Stimulated activated CD8-positive, alpha-beta memory T cell treated with anti-CD3 and anti-CD28 coated beads, Interleukin-4, amount 100 ng/mL, for 4 hours (primary cell): ENCODE measurements at places on chromosomes 7 and 10.

GRCh38 chr7:23293500-23294073, 5.6 kb upstream of the MALSU1 start:
- no peak for DNase-seq

GRCh38 chr7:94590526-94591162, 65.3 kb downstream of the SGCE start:
- DNase-seq: no peak

- no peak for DNase-seq
These were observed 37.8 kb upstream of the SEM1 start for GRCh38 chr7:96747418-96747940.

DNA sequence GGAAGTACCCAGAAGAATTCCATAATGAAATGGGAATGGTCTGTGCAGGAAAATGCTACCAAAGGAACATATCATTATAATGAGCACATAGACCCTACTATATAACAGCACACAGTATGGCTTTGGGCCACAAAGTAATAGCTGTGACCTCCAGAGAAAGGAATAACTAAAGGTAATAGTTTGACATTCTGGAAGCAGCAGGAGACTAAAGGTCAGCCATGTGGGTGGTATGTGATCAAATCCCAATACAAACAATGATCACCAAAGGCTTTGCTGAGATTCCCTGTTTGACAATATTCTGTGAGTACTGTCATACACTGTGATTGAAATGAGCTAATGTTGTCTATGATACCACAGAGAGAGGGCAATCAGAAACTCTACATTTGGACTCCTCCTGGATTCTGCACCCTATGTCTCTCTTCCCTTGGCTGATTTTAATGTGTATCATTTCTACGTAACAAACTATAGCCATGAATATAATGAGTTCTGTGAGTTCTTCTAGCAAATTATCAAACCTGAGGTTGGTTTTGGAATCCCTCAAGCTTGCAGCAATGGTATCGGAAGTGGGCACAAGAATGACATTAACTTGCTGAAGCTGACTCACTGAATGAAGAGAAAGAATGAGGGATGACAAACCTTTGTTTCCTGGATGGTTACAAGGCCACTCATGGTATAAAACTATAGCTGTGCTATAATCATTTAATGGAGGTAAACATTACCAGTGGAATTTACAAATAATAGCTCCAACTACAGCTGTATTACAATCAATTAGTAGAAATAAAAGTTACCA, 99.6 kb downstream of the JMJD1C start:
- no peak for DNase-seq

DNA sequence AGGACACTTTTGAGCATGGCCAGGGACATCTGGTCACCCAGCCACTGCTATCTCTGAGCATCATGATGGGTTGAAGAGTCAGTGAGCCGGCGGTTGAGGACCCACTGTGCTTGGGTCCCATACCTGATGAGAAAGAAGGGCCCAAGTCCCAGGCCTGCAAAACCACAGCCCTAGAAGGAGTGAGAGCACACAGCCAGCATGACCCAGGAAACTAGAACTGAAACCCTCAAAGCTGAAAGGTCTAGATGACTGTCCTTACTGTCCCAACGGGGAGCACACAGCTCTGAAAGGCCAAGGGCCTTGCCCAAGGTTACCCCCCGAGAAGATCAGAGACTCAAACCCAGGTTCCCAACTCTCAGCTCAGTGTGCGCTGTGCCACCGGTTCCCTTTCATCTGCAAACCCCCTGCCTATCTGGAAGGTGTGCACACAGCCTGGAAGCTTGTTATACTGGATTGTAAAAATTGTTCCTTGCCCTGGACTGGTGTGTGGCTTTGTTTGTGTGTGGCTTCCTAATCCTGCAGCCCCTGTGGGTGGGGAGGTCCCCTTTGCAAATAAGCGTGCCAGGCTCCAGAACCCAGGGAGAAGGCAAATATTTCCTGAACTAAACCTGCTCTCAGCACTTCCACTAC, 22.6 kb upstream of the PSAP start:
- no peak for DNase-seq

DNA sequence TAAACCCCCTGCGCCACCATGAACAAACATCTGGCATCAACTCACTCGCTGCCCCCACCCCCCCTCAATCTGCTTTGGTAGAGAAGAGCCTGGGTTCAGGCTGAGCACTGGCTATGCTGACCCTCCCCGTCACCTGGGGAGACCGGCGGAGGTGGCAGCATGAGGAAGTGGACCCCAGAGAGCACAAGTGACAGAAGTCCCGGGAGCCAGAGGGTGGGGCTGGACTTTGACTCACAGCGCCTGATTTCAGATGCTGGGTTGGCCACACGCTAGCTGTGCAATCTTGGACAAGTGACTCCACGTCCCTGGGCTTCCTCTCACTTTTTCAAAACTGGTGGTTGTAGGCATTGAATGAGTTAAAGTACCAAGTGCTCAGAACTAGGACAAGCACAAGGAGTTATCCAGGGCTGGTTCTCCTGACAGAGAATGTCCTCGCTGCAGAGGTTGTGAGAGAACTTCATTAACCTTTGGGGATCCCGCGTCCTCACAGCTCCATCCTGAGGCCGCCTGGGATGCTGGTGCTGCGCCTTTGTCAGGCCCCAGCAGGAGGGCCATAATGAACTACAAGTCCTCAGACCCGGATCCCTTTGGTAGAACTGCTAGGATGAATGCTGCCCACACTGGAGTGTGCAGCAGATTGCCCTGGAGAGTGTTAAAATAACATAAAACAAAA, 48.8 kb upstream of the RASGEF1A start:
- no peak for DNase-seq

DNA sequence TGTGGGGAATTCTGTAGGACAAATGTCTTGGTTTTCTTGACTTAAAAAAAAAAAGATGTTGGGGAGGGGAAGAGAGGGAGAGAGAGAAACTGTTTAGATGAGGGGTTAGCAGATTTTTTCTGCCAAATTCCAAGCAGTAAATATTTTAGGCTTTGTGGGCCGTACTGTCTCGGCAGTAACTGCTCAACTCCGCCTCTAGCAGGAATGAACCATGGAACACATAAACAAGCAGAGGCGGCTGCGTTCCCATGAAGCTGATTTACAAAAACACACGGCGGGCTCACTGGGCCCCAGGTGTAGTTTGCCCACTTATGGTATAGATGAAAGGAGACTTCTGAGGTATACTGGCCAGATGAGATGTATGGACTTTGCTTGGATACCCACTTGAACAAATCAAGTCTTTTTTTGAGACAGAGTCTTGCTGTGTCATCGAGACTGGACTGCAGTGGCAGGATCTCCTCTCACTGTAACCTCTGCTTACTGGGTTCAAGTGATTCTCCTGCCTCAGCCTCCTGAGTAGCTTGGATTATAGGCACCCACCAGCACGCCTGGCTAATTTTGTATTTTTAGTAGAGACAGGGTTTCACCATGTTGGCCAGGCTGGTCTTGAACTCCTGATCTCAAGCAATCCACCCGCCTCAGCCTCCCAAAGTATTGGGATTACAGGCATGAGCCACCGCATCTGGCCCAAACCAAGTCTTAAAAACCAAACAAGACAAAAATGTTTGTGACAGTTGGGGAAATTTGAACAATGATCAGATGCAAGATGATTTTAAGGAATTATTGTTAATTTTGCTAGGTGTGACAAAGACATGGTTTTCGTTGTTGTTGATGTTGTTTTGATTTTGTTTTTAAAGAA, 9.7 kb upstream of the ADAMTS14 start:
- DNase-seq: no peak

GRCh38 chr7:78412216-78412858, 613.8 kb downstream of the PHTF2 start:
- no peak for DNase-seq

DNA sequence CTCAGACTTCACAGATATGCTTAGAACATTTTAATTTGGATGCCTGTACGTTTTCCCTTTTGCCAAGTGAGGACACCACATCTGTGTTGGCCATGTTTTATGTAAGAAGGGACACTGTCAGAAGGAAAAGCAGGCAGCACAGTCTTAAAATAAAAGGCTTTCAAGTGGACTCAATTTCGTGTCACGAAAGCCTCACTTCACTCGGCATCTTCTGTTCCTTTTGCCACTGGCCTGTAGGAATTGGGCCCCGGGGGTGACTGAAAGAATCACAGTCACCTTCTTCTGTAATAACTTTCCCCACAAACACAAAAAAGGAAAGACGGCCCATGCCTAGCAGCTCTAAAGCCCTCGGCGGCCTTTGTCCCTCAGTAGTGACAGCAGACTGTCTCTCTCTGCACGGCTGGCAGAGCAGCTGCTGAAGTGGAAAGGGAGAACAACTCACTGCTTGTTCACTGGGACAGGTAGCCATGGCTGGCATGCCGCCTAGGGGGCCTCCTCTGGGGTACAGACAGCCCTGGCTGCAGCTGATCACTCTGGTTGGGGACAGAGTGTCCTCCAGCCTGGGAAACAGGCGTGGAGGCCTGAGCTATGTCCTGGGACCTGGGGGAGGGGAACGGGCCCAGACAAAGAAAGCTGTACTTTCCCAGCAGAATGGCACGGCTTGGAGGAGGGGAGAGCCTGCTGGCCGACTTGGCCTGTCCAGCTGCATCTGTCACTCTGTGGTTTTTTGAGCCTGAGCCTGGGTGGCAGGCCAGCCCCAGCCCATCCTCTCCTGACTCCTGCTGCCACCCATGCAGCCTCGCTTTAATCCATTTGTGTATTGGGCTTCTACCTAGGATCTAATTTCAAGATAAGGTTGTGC, 4.4 kb downstream of the RASSF4 start:
- DNase-seq: no peak

- no peak for DNase-seq
These were observed 526.5 kb downstream of the PTPRN2 start for GRCh38 chr7:158061026-158061630.

GRCh38 chr7:139673230-139673629, 104.6 kb downstream of the HIPK2 start:
- DNase-seq: no peak

DNA sequence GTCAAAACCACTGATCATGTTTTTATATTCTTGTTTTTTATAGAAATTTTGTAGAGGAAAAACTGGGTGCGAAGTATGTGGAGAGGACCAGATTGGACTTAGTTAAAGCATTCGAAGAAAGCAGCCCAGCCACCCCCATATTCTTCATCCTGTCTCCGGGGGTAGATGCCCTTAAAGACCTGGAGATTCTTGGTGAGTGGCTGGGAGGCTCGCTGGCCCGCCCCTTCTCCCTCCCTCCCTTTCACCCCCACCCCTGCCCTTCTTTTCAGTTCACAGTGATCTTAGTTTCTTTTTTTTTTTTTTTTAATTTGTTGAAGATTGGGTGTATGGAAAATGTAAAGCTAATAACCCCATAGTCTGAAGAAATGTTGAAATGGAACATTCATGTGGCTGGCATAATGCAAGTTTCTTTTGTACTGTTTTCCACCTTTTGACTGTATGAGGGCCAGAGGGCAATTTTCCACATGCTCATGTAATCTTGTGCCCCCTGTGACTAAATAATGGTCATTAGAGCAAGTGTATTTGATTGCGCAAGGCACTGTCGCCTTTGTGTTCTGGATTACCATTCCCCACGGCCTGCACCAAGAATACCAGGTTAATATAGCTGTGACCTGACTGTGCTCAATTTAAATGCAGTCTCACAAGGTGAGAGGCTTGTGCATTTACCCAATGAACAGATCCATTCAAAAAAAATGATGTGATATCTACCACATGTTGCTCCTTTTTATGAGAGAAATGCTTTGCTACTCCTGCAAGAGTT, 77.7 kb downstream of the CDCA7L start:
- no peak for DNase-seq
